ELR (cell line): ENCODE measurements at places on chromosomes 1 and 21.

DNA sequence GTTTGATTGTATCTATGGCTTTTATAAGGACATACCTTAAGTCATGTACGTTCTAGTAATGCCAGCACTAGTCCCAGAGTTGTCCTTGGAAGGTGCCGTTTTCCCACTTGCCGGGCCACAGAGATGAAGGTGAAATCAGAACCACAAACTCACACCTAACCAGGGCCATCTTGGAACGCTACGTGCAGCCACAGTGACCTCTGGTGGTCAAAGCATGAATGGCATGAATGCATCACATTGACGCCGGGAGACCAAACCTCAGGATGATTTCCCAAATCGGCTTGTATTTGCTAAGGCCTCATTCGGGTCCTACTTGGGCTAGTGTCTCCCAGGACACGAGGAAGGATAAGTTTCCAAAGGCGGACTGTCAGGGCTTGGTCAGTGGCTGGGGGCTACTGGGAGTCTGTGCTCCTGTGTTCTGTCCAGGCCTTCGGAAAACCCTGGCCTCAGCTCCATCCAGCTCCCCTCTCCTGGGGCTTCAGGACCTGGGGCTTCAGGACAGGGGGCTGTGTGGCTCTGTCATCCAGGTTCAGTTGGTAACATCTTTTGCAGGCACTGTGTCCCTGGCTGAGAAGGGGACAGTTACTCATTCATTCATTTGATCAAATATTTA lies 260.5 kb downstream of the PRDM2 start:
- peak; percentile 40 for DNase-seq

DNA sequence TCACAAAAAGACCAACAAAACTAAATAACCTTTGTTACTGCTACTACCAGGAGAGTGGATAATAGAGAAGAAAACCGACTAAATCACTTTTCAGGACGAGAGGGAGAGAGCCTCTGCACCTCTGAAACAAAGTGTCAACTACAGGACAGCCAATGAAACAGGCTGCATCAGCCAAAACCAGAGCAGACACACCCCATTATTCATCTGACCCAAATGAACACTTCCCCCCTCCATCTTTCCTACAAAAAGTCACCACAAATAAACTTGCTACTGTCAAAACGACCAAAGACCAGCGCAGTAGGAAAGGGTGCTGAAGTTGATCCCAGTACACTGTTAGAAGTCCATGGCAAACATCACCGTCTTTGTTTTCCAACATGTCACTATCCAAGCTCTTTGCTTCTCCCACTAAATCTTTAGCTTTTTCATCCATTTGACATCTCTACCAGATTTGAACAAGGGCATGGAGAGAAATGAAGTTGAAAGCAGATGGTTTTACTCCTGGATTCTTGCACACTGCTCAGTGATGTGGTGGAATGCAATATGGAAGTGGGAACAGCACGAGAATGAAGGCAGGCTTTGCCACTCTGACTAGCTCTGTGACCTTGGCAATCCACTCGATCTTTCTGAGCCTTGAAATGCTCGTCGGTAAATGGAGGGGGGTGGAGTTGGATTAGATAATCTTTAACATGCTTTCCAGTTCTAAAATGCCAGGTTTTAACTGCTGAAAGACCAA lies 20.5 kb downstream of the DSTYK start:
- no peak for DNase-seq

DNA sequence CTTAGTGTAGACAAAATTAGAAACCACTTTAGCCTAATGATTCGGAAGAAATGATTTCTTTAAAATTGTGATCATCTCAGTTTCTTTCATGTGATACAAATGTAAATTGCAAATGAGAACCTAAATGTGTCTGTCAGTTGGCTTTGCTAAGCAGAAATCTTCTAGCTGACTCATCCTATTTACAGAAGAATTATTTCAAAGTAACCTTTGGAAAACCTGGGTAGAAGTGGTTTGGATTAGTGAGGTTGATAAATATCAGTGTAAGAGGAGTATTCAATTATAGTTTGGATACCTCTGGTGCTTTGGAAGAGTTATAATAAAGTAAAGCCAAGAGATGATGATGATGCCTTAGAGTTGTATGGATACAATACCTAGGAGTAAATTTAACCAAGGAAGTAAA lies 37.4 kb downstream of the CC2D1B start:
- DNase-seq = no peak

GRCh38 chr1:66217021-66217420 lies 316.9 kb upstream of the SGIP1 start:
- DNase-seq = peak; percentile 94

DNA sequence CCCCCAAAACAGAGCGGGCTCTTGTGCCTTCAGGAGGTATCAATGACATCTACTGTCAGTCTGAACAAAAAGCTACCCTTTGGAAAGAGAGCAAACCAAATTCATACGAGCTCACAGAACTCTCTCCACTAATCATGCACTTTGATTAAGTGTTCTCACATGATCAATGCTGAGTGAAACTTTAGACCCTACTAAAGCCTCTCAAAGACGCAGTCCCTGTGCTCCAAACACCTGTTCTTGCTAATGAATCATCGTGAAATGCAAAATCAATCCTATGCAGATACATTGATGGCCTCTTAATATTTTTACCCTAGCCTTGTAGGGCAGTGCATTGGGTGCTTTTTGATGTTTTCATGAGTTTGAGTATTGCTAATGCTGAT lies 113.4 kb downstream of the ZBTB18 start:
- no peak for DNase-seq
